ENCODE measurements at places on chromosomes 1 and 21.

DNA sequence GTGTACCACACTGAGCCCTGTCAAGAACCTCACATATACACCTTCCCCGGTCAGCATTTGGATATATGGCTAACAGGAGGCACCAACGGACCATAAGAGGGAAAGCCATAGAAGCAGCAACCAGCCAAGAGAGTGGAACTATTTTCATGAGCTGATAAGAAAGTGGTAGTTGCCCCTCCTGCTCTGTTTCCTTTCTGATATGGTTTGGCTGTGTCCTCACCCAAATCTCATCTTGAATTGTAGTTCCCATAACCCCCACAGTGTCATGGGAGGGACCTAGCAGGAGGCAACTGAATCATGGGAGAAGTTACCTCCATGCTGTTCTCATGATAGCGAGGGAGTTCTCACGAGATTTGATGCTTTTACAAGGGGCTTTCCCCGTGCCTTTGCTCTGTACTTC is 366.1 kb upstream of the DAB1 start:
- DNase-seq = no peak

GRCh38 chr21:26852423-26852822 is 7.2 kb upstream of the ADAMTS1 start:
- DNase-seq = no peak

DNA sequence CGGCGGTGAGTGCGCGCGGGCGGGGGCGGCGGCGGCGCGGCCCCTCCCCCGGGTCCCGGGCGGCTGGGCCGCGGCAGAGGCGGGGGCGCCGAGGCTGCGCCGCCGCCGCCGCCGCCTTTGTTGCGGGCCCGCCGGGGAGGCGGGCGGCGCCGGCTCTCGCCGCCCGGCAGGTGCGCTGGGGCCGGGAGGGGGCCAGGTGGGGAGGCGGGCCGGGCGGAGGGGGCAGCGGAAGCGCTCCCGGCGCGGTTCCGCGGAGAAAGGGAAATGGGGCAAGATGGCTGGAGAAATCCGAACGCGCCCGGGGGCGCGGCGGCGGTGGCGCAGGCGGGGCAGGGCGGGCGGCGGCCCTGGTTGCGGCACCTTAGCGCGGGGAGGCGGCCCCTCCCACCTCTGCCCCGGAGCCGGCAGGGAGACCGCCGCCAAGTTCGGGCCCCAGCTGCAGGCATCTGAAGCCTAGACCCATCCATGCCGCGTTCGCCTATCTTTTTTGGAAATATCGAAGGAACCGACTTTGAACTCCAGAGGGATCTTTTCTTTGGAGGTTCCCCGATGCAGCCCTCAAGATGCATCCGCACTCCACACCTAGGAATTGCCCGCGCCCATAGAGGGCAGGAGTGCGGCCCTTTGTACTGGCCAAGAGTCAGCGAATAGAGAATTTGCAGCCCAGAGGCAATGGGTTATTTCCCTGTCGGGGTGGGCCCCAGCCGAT is 479 bp downstream of the POGK start:
- peak; percentile 72 for DNase-seq

- no peak for DNase-seq
These were observed 19.0 kb downstream of the DNALI1 start for GRCh38 chr1:37575692-37576091.

DNA sequence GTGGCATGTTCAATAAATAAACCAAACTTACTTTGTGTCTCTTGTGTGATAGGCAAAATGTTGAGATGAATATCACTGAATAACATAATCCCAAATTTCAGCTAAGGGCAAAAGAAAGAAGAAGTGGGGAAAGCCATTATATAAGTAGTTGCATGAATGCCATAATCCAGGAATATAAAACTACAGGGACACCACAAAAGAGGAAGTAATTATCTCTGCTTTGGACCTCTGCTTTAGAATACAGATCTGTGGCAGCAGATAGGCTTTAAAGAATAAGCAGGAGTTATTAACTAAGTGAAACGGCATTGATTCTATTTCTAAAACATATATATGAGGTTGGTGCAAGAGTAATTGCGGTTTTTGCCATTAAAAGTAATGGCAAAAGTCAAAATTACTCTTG is 288.5 kb upstream of the SNX7 start:
- DNase-seq = no peak

DNA sequence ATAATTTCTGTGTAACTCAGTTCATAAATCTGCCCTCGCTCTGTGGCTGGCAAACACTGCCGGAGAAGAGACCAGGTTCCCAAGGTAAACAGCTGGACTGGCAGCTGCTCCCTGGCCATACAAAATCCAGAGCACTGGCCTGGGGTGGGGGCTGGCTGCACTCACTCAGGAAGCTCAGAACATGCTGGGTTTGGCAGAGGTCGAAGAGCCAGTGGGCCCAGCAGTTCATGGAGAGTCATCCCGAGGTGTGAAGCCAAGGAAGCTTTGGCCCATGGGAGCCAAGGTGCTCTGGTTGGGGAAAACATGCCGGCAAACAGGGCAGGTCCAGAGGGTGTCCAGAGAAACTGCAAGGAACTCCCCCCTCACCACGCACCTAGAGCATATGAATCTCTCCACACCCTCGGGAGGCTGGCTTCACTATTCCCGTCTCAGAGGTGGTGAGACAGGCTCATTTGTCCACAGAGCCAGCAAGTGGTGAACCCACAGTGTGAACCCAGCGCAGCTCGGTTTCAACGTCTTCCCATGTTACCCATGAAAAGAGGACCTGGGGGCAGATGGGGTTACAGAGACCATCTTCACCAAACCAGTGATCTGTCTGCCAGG is 102.4 kb downstream of the DMRTB1 start:
- DNase-seq = no peak

DNA sequence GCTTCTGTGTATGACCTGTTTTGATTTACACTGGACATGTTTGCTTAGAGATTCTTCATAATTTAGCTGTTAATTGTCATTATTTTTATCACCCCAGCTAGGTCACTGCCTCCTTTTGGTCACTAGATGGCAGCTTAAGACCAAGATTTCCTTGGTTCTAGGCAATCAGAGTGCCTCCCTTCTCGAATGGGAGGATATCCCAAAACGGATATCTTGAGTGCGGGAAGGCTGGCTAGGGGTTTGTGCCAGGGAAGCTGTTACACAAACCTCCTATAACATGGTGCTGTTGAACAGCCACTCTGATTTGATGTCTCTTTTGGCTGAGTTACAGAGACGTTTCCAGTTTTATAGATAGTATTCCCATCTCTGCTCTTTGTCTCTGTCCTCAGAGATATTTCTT is 283.5 kb downstream of the S1PR1 start:
- DNase-seq = no peak

DNA sequence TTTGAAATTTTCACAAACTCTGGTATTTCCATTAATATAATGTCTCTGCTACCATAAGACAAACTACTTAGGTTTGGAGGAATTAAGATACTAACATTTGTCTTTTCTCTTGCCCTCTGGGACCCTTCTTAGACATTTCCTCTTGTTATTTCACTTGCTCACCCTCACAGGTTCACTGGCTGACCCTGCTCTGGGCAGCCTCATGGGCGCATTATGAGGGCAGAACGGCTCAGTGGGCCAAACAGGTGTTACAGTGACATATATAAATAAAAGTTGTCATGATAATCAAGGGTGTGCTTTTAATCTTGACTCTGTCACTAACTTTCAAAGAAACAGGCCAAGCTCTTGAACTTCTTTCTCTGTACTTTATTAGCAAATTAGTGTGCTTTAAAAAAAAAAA is 46.5 kb downstream of the ZNHIT6 start:
- no peak for DNase-seq

- no peak for DNase-seq
These were observed 531 bp downstream of the TSPEAR start for GRCh38 chr21:44710756-44711326.

DNA sequence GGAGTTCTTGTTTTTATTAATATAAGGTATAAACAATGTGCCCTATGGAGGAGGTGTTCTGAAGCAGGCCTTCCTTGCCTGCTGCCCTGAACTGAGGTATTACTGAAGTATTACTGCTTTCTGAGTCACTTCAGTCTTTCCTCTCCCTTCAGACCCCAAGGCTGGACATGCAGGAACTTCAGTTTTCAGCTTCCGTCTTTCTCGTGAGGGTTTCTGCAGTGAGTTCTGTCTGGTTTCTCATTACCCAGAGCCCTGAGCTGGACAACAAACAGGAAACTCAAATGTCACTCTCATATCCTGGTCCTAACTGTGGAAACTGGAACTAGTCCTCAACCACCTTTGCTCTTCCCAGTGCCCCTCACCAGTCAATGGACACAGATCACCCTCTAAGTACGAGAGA is 46.8 kb downstream of the ELAVL4 start:
- no peak for DNase-seq

GRCh38 chr1:47584249-47584648 is 146.4 kb downstream of the FOXD2 start:
- no peak for DNase-seq

- DNase-seq = no peak
These were observed 97.3 kb downstream of the MAP3K21 start for GRCh38 chr1:233424779-233425178.

GRCh38 chr21:15160136-15160535 is 95.3 kb upstream of the NRIP1 start:
- no peak for DNase-seq

DNA sequence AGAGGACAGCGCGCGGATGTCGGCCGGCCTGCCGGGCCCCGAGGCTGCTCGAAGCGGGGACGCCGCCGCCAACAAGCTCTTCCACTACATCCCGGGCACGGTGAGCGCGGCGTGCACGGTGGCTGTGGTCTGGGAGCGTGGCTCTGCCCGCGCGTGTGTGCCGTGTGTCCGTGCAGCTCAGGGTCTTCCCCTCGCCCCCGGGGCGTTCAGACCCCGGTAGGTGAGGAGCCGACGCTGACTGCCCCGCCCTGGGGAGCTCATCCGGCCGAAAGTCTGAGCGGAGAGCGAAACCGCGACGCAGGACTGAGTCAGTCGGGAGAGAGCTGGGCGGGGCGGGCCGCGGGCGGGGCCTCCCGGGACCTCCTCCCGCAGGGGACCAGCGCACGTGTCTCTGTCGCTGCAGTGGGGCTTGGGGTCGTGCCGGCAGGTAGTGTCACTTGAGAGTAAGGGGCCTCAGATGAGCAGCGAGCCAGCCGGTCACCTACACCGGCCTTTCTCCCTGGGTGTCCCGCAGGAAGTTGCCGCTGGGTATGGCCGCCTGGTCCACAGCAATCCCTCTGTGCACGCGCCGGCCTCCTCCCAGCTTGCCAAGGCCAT is 520 bp downstream of the PLEKHN1 start:
- DNase-seq = peak; percentile 93

DNA sequence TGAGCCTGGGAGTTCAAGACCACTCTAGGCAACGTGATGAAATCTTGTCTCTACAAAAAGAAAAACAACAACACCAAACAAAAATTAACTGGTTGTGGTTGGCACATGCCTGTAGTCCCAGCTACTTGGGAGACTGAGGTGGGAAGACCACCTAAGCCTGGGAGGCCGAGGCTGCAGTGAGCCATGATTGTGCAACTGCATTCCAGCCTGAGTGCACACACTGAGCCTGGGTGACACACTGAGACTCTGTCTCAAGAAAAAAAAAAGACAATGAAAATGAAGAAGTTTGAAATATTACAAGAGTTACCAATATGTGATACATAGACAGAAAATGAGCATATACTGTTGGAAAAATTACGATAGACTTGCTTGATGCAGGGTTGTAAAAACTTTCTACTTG is 31.9 kb downstream of the PDC start:
- DNase-seq = no peak

DNA sequence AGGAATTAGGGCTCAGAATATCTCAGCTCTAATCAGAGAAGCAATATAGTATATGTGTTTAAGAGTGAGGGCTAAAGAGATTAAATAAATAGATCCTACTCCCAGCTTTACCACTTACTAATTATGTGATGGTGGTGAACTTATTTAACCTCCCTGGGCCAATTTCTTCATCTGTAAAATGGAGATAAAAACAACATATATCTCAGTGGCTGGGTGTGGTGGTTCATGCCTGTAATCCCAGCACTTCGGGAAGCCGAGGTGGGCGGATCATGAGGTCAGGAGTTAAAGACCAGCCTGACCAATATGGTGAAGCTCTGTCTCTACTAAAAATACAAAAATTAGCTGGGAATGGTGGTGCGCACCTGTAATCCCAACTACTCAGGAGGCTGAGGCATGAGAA is 135.2 kb downstream of the SLC44A5 start:
- no peak for DNase-seq

DNA sequence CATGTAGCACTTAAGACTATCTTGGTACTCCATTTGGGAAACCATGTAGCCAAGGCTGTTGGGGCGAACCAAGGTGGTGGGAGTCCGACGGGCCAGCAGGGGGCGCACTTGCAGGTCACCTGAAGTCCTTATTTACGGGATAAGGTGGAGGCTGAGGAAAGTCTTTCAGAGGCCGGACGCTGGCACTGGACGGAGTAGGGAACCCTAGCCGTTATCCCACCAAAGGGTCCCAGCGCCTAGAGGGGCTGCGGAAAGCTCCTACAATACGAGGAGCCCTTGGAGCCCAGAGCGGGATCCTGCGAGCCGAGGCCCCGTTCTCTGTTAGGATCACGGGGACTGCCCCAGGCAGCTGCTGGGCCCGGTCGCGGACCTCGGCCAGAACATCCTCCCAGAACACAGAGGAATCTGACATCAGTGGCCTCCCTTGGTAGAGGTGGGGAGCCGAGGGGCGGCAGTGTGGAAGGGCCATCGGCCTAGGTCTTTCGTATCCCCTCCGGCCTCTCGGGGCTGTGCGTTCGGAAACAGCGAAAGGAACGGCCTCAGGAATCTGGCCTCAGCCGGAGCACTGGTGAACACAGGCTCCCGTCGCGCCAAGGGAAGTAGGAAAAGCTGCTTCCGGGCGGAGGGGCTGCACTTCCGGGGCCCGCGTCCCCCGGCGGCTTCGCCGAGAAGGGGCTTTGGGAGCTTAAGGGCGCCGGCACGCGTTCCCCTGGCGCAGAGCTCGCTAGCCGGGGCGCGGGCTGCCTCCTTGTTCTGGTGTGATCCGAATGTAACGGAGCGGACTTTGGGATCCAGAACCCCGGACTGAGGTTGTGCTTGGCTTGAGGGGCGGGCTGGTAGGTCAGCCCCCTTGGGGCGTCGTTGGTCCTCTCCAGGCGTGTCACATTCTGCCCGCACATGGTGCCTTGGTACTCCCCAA is 29.9 kb upstream of the RPTN start:
- peak; percentile 80 for DNase-seq

- no peak for DNase-seq
These were observed 562 bp downstream of the DYNLT5 start for GRCh38 chr1:66752671-66753371.

- no peak for DNase-seq
These were observed 191.2 kb downstream of the TRABD2B start for GRCh38 chr1:47805921-47806361.

- DNase-seq = no peak
These were observed 71.6 kb upstream of the CSF3R start for GRCh38 chr1:36554323-36554628.

GRCh38 chr1:74344387-74344786 is 109.2 kb downstream of the TNNI3K start:
- DNase-seq = no peak

DNA sequence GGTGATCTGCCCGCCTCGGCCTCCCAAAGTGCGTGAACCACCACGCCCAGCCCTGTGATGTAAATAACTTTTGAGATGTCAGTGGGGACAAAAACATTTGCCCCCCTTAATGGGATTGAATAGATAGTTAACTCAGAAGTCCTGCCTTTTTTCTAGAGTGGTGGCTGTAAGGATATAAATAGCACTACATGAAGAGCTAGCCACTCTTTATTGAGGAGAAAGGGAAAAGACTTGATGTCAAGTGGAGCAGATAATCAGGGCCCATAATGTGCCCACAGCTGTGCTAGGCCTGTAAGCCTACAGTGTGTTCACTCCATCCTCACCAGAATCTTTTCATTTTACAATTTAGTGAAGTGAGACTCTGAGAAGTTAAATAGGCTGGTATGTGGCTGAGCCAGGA is 3.6 kb downstream of the GIPC2 start:
- DNase-seq = no peak

Data from CD4-positive, alpha-beta T cell treated with Interleukin-6 for 4 hours (primary cell).